ENCODE measurements at places on chromosomes 2 and 18.

DNA sequence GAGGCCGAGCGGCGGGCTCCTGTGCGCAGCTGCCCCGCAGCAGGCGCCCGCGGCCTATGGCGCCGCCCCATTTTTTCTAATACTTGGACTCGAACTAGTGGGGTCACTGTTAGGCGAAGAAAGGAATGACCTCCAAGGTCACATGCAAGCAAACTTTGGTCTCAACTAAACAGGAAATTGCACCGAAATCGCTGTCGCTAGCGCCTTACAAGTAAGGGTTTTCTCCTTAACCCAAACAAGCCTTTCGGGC, 339 bp downstream of the ACAA2 start:
- DNase-seq: no peak

DNA sequence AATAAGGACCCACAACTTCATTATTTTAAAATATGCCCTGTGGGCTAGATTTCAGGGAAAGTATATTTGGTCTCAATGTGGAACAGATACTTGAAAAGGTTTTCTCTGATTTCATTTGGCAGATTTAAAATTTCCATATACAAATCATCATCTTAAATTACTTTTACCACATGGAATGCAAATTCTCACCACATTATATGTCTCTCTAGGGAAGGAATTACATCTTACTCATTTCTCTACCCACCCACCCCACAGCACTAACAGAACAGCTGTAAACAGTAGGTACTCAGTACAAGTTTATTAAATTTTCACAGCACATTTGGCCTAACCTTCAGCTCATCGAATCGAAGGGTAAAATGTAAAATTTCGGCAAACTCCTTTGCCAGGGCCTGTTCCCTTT, 104.0 kb downstream of the CYRIA start:
- no peak for DNase-seq

DNA sequence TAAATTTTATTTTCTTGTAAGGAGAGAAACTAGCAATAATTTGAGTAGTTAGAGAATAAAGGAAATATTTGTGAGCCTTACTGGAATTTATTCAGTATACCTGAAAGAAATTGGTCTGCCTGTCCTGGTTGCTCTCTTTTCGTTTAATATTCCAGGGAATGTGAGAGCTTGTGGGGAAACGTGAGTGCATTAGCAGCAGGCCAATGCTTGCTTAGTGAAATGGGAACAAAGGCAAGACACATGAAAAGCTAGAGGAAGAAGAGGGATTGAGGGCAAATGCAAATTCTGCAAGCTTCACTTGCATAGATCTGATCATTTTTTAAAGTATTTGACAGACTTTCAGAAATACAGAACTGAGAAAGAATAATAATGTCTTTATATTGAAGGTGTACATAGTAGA, 111.0 kb downstream of the ERBB4 start:
- no peak for DNase-seq

GRCh38 chr2:71811157-71811556, 336.5 kb downstream of the CYP26B1 start:
- DNase-seq: no peak

GRCh38 chr2:227125506-227125905, 38.5 kb downstream of the COL4A4 start:
- DNase-seq: no peak

GRCh38 chr2:196356332-196356731, 185.0 kb upstream of the STK17B start:
- no peak for DNase-seq

DNA sequence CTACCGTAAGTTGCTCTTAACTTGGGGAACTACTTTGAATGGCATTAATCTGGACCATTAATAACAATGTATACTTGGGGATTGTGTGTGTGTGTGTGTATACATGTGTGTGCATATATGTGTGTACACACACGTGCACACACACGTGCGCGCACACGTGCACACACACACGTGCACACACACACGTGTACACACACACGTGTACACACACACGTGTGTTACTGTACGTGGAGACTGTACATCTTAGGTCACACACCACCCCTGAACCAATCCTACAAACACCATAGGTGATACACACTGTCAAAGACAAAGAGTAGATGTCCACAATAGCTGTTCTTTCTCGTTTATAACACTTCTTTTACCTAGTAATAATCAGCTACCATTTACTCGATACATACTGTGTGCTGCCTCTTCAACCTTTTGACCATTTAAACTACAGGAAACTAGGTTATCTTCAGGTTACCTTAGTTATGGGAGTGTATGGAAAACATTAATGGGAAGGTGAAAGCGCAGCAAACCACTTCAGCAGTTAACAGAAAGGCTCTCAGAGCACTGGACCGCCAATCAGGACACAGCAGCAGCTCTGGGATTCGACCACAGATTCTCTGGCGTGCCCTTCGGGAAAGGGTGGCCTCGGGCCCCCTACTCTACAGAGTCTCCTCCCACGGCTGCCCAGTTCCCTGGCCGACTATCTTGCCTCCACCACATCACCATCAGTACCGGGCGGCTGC, 894 bp upstream of the GCC2 start:
- no peak for DNase-seq

- no peak for DNase-seq
Observed at GRCh38 chr18:41378598-41378997, 576.4 kb upstream of the PIK3C3 start.

GRCh38 chr2:17182399-17182798, 335.8 kb downstream of the RAD51AP2 start:
- no peak for DNase-seq

DNA sequence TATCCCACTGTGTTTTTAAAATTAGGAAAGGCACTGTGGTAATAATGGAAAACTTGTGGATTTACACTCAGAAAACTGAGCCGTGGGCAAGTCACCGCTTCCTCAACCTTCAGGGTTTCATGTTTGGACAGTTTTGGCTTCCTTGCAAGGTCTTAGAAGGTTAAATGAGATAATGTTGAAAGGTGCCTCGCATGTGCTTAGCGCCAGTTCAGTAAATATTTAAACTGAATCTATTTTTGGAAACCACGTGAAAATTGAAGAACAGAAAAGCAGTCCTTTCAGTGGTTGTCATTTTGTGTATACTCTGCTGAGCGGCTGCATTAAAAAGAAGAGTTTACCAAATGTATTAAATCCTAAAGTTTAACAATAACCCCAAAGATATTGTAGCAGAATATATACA, 15.2 kb upstream of the AGAP1 start:
- no peak for DNase-seq

DNA sequence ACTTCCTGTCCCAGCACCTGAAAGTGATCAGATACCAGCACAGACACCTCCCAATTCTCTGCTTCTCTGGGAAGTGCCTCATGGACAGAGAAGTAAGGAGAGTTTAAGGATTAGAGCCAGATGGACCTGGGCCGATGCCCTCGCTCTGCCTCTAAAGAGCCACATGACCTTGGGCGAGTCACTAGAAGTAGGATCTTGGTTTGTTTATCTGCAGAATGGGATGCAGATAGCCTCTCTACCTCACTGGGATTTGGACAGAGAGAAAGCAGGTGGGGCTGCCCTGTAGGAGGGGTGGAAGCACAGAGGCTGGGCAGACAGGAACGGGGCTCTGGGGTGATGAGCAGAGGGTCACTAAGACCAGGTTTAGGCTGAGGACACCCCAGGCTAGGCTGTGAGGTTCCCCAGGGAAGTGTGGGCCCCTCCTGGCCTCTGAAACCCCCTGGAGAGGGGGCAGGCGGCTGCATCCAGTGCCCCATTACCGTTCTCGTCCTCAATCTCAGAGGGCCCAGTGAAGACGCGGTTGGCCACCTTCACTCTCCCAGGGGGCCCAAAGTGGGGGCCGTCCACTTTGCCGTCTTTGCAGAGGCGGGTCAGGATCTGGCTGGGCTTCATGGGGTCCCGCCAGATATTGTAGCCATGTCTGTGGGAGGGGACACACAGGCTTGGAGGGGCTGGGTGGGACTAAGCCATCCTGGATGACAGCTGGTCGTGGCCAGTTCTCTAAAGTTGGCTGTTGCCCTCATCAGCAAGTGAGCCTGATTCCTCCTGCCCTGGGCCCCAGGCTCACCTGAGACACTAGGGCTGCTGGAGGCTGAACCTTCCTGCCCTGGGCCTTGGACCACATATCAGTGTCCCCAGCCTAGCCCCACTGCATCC, 13.3 kb downstream of the OTOF start:
- no peak for DNase-seq

- no peak for DNase-seq
Observed at GRCh38 chr2:115484983-115485382, 1042.5 kb downstream of the DPP10 start.

- DNase-seq: no peak
Observed at GRCh38 chr2:190334479-190335224, 8.7 kb upstream of the INPP1 start.

- no peak for DNase-seq
Observed at GRCh38 chr2:190412966-190413365, 4.8 kb downstream of the MFSD6 start.

DNA sequence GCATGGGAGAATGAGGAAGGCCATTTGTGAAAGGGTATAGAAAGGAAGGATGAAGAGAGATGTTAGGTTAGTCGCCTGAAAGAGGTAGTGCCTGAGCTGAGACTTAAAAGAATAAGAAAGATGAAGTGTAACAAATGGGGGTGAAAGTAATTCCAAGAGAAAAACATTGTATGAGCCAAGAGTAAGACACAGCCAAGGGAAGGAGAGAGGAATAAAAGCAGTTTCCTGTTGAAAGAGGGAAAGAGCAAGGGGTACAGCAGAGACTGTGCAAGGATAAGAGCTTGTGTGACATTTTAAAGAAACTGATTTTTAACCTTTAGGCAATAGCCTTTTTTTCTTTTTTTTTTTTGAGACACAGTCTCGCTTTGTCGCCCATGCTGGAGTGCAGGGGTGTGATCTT, 4.8 kb upstream of the RBBP8 start:
- DNase-seq: no peak

GRCh38 chr2:5440174-5440573, 252.0 kb upstream of the SOX11 start:
- DNase-seq: no peak

Measured in stimulated activated CD4-positive, alpha-beta T cell treated with anti-CD3 and anti-CD28 coated beads, Interleukin-1b, Interleukin-23, amount 100 ng/mL, for 1 hour (primary cell).